ENCODE measurements at places on chromosomes 4 and X.

DNA sequence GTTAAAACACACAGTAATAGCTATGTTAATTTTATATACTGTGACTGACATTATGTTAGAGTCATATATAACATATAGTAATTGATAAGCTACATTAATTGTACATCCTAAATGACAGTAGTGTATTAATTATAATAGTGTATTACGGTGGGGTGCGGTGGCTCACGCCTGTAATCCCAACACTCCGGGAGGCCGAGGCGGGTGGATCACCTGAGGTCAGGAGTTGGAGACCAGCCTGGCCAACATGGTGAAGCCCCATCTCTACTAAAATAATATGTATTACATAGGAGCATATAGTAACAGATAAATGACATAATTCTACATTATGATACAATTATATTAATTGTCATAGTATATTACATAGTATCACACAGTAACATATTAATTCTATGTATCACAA is 12.2 kb downstream of the ASMTL start:
- no peak for DNase-seq

GRCh38 chr4:174870311-174870710 is 41.3 kb upstream of the GLRA3 start:
- DNase-seq, result no peak

- no peak for DNase-seq
Measured at GRCh38 chr4:40197879-40198689, 1.3 kb downstream of the RHOH start.

DNA sequence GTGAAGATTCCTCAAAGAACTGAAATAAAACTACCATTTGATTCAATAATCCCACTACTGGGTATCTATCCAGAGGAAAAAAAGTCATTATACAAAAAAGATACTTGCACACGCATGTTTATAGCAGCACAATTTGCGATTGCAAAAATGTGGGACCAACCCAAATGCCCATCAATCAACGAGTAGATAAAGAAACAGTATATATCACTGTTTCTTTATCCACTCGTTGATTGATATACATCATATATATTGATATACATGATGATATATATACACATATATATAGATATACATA is 13.6 kb upstream of the AFP start:
- no peak for DNase-seq

- DNase-seq, result no peak
Measured at GRCh38 chrX:72273718-72274117, 3.3 kb downstream of the RPS4X start.

DNA sequence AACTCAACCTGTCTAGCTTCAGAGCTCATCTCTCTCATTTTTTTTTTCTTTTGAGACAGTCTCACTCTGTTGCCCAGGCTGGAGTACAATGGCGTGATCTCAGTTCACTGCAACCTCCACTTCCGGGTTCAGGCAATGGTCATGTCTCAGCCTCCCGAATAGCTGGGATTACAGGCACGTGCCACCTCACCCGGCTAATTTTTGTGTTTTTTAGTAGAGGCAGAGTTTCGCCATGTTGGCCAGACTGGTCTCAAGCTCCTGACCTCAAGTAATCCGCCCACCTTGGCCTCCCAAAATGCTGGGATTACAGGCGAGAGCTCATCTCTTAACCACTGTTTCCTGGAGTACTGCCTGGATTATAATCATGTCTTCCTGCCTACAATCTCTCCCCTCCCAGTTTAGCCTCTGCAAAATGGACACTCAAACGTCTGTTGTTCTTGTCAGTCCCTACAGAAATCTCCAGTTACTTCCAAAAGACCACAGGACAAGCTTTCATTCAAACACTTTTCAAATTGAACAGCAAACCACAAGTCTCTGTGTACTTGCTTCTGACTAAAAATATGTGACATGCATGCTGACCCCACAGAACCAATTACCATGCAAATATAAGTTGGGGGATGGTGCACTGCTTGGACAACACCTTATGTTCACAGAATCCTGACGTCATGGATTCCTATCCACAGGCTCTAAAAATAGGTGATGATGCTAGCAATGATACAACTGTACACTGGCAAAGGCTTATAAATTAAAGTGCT is 137.2 kb downstream of the SH3KBP1 start:
- no peak for DNase-seq

Measured in left colon (tissue), 2 donors.